ENCODE measurements at places on chromosomes 7 and 10. TPM values are rescaled to one million over a fixed set of nuclear protein-coding genes. Genes with fewer than 3 reads are reported as not detected.

Gene NKX1-2
- not detected for polyA plus RNA-seq

DNA sequence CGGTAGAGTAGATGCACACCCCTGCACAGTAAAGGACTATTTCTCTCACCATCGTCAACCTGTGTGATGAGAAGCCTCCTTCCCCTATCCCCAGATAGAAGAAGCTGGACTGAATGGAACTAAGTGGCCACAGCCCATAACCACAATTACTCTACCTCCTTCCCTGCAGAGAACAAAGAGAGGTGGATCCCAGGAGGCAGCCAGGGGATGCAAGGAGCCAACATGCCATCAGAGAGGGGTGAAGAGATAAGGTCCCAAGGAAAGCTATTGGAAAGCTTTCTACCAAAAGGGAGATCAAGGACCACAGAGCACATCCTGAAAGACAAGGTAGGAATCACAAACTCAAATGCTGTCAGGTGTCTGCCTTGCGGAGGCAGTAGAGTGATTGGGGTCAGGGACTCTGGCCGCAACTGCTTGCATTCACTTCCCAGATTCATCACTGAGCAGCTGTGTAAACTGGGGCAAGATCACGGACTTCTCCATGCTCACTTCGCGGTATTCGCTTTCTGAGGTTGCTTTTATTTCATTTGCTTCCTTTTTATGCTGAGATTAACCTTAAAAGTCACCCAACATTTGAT is 81.6 kb upstream of the MYO3A start:
- H3K36me3 ChIP-seq = no peaks in the 10 kb centered on the region
- DNase-seq = no peak
- no peak overlapping the region for H3K4me3 ChIP-seq
- no peaks in the 10 kb centered on the region for H3K4me1 ChIP-seq

Gene RAMP3
- not detected for polyA plus RNA-seq

DNA sequence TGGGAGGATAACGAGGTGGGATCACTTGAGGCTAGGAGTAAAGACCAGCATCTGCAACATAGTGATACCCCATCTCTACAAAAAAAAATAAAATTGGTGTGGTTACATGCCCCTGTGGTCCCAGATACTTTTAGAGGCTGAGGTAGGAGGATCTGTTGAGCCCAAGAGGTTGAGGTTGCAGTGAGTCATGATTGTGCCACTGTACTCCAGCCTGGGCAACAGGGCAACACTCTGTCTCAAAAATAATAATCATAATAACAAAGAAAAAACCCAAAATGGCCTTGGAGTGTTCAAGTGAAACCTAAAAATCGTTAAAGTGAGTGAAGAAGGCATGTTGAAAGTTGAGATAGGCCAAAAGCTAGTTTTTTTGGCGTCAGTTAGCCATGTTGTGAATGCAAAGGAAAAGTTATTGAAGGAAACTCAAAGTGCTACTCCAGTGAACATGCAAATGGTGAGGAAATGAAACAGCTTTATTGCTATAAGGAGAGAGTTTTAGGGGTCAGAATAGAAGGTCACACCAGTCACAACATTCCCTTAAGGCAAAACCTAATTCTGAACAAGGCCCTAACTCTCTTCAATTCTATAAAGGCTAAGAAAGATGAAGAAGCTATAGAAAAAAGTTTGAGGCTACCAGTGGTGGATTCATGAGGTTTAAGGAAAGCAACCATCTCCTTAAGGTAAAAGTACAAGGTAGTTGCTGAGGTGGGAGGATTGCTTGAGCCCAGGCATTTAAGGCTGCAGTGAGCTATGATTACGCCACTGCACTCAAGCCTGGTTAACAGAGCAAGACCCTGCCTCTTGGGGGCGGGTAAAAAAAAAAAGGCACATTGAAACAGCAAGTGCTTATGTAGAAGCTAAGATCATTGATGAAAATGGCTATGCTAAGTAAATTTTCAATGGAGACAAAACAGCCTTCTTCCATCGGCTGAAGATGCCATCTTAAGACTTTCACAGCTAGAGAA is 45.4 kb upstream of the STOX1 start:
- no peaks in the 10 kb centered on the region for H3K27me3 ChIP-seq
- DNase-seq = no peak
- peaks cover 4% of the 10 kb centered on the region for H3K36me3 ChIP-seq
- no peak overlapping the region for H3K27ac ChIP-seq

Gene TMEM213
- not detected for polyA plus RNA-seq

DNA sequence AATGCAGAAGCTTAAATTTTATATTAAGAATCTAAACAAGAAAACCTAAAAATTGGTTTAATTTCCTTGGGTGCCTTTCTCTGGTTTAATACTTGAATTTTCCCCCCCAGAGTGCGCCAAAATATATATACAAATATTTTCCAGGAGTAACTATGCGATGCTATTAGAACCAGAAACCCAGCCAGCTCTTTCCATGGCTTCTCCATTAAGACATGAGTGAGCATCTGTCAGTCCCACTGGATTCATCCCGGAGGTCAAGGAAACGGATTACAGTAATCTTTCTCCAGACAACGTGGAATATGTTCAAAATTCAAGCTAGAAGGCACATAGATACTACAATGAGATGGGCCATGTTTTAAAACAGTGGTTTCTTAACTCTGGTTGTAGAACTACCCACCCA is 148.8 kb downstream of the TAX1BP1 start:
- no peaks in the 10 kb centered on the region for H3K4me1 ChIP-seq
- no peak overlapping the region for H3K27ac ChIP-seq
- DNase-seq = no peak

DNA sequence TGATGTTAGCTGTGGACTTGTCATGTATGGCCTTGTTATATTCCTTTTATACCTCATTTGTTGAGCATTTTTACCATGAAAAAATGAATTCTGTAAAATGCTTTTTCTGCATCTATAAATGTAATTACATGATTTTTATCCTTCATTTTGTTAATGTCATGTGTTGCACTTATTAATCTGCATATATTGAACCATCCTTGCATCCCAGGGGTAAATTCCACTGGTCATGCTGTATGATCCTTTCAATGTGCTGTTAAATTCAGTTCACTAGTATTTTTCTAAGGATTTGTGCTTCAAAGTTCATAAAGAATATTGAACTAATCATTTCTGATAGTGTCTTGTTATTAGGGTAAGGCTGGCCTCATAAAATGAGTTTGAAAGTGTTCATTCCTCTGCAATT is 31.9 kb upstream of the AHR start:
- no peaks in the 10 kb centered on the region for H3K4me1 ChIP-seq
- no peak overlapping the region for H3K27ac ChIP-seq
- H3K36me3 ChIP-seq = no peaks in the 10 kb centered on the region
- H3K4me3 ChIP-seq = no peak overlapping the region
- no peaks in the 10 kb centered on the region for H3K27me3 ChIP-seq

- no peak overlapping the region for H3K4me3 ChIP-seq
- no peaks in the 10 kb centered on the region for H3K4me1 ChIP-seq
- no peaks in the 10 kb centered on the region for H3K36me3 ChIP-seq
- peaks cover 3% of the 10 kb centered on the region for H3K27me3 ChIP-seq
- DNase-seq = no peak
Observed at GRCh38 chr7:29815181-29816105, 9.1 kb downstream of the WIPF3 start.

GRCh38 chr7:72335561-72336381 is 76.4 kb downstream of the CALN1 start:
- DNase-seq = no peak
- H3K27ac ChIP-seq = no peak overlapping the region
- no peaks in the 10 kb centered on the region for H3K27me3 ChIP-seq
- no peaks in the 10 kb centered on the region for H3K36me3 ChIP-seq
- no peaks in the 10 kb centered on the region for H3K4me1 ChIP-seq

Gene LDB3
- polyA plus RNA-seq = not detected

DNA sequence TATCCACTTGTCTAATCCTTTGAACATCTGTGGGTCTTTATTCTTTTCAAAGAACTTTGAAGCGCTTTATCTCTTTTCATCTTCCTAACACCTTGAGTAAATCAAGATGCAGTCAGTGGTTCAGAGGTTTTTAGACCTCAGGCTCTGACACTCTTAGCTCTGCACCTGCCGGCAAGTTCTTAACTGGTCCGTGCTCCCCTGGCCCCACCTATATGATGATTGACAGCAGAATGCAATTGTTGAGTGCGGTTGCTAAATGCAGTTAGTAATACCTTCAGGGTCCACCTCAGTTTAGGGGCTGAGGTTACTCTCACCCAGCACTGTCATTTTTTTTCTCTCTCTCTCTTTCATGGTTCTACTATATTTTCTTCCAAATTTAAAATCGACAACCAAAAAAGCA is 854.2 kb upstream of the AUTS2 start:
- no peak overlapping the region for H3K4me3 ChIP-seq
- DNase-seq = no peak
- no peaks in the 10 kb centered on the region for H3K36me3 ChIP-seq
- no peaks in the 10 kb centered on the region for H3K4me1 ChIP-seq
- no peak overlapping the region for H3K27ac ChIP-seq
- no peaks in the 10 kb centered on the region for H3K27me3 ChIP-seq

Measured in fibroblast of lung (primary cell).